PC-9 (cell line): ENCODE measurements at places on chromosomes 7 and 10. TPM values are rescaled to one million over a fixed set of nuclear protein-coding genes. Genes with fewer than 3 reads are reported as not detected.

DNA sequence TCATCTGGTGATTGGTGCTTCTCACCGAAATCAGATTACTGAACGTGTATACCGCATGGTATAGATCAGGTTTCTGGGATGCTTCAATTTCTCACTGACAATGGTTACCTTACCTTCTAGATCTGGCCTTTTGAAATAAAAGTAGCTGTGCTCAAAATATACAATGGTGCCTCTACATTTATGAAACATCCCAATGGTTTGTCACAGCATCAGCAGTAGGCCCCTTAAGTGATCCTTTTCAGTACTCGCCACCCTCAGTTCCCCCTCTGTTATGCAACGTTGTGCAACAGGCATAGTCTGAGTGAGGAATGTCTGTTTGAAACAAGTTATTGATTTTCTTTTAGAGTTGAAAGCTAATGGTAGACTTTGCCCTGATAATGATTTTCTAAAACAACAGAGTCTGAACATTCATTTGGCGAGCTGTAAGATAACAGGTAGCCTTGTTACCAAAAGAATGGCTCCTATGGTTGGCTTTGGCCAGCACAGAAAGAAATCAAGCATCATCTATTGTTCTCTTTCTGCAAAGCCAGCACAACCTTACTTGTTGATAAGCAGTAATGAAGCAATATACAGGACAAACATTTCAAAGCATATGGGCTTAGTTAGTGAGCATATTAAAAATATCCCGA is 693.9 kb downstream of the PARD3 start:
- DNase-seq: no peak

ODAD2 gene
- not detected in 2 replicates for total RNA-seq

- no peak for DNase-seq
These were observed 319.1 kb upstream of the PHYHIPL start for GRCh38 chr10:58857251-58857805.

HABP2 gene
- not detected in 2 replicates for total RNA-seq

GRCh38 chr10:128812000-128812399 is 655.0 kb upstream of the MGMT start:
- no peak for DNase-seq

DNA sequence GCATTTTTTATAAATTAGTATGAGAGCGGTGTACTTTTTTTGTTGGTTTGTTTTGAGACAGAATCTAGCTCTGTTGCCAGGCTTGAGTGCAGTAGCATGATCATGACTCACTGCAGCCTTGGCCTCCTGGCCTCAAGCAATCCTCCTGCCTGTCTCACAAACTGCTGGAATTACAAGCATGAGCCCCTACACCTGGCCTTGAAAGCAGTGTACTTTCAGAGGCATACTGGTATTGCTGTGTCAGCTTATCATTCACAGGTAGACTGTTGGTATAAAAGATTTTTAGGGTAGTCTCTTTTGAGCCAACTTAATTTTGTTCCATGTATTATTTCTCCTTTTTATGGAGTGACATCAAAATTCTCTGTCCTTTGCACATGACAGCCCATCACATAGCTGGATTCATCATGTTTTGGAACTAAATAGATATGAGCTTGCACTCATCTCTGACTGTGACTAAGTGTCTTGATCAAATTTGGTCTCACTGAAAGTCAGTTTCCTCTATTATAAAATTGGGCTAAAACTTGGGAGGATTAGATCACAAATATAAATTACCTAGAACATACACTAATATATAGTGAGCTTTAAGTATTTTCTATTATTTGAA is 12.4 kb downstream of the GNAT3 start:
- DNase-seq: peak; percentile 82

RNF32 gene
- total RNA-seq: 2.2 and 2.7 TPM in 2 replicates

CFAP46 gene
- total RNA-seq: not detected in 2 replicates

NEUROG3 gene
- not detected in 2 replicates for total RNA-seq

DNA sequence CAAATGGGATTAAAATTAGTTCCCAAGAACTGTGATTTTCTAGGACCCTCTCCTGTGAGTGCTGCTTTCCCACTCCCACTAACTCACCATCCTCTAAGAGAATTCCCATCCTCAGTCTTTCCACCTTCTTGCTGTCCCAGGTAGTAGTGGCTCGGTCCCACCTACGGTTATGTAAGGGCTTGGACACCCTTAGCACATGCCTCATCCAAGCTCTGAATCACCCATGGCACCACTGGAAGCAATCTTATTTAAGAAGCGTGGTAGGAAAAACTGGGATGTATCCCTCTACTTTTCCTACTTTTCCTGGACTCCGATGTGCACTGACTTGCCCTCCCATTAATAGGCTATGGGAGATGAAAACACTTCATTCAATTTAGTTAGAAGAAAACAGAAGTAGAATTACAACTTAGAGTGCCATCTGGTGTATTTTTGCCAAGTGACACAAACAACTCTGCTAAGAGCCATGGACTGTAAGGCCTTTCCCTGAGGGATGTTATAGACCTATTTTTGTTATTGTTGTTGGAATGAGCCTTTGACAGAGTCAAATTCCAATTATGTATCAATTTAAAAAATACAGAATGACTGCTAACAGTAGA is 13.7 kb upstream of the ANKRD22 start:
- DNase-seq: no peak

DNA sequence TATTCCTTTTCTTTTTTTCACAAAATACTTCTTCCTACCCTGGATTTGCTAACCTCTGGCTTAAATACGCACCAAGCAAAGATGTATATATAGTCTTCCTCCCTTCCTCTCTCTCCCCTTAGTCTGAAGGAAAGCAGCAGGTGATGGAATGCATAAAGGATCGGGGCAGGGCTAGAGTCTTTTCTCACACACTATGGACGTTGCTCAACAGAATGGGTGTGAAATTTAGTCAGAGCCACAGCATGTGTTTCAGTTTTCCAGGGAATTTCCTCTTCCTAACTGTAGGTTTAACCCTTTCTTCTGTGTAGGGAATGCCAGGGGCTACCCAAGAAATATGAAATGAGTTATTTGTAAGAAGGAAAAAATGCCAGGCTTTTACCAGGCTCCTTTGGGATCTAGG is 71.4 kb upstream of the NFKB2 start:
- no peak for DNase-seq

- no peak for DNase-seq
These were observed 49.4 kb upstream of the KLF6 start for GRCh38 chr10:3834404-3834803.

- peak; percentile 28 for DNase-seq
These were observed 997.3 kb downstream of the LRMDA start for GRCh38 chr10:76428551-76429367.

TMEM225B gene
- 1.5 and 1.8 TPM in 2 replicates for total RNA-seq

- DNase-seq: no peak
These were observed 448.7 kb upstream of the PFKP start for GRCh38 chr10:2618690-2619089.

- DNase-seq: no peak
These were observed 595 bp downstream of the TBL2 start for GRCh38 chr7:73577627-73578341.

DNA sequence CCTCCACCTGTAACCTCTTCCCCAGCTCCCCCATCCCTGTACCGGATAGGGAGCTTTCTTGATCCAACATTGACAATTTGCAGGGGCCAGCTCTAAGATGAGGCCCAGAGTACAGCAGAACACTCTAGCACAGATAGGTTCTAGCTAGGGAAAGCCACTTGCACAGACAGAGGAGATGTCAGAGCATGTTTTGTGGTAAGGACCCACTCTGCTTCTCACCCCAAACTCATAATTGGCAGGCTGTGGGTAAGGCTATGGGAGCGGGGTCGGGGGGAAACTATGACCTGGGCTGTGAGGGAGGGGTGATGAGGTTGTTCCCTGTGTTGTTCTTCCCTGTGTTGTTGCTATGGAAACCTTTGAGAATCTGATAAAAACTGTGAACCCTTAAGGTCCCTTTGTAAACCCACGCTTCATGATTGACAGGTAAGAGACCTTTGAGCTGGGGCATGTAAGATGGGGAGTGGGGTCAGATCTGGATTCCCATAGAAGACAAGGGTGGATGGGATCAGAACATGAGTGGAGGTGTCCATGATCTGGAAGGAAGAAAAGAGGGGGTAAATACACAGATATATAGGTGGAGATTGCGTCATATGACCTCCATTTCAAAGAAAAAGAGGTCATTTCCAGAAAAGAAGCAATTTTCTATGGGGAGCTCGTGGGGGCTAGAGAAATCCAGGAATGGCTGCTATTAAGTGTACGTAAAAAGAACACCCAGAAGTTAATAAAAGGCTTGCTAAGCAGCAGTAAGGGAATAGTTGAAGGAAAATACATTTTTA is 4.0 kb downstream of the CALD1 start:
- DNase-seq: no peak

GRCh38 chr7:140229591-140230515 is 53.1 kb upstream of the KDM7A start:
- no peak for DNase-seq

BPGM gene
- 18.5 and 24.6 TPM in 2 replicates for total RNA-seq

DNA sequence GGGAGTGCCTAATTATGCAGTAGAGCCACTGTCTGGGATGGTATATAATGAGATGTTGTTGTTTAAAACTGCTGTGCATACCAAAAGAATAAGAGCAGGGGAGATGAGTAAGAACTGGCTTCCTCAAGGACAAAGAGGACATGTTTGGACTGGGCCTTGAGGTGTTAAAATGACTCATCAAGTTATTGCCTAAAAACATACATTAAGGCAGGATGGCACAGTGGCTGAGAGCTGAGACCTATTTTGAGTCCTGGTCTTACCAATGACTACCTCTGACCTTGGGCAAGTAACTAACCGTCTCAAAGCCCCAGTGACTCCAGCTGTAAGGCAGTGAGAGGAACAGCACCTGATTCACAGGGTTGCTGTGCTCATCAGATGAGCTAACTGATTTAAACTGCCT is 71.1 kb downstream of the CFAP58 start:
- DNase-seq: no peak

UCMA gene
- not detected in 2 replicates for total RNA-seq

DNA sequence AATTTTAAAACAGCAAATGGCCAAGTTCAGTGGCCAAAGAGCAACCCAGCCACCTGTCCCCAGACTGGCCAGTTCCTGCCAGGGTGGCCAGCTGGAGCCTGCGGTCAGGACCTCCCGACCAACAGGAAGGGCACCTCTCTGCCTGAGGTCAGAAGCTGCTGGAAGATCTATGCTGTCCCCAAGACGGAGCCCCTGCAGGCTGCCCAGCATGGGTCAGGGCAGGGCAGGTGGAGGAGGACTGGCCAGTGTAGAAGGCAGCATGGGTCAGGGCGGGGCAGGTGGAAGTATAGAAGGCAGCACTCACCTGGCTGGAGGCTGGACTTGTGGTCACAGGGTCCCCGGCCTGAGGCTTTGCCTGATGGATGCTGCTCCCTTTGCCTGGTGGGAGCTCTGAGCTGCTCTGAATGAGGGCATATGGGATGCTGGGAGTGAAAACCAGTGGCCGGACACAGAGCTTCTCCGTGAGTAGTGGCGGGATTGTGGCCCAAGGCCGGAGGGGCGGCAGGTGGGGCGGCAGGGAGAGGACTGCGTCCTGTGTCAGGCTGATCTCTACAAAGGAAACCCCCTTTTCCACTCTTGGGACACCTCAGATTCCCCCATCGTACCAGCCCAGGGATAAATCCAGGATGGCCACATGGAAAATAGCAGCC is 229.2 kb downstream of the TCERG1L start:
- DNase-seq: no peak

STEAP2 gene
- 10.1 and 10.4 TPM in 2 replicates for total RNA-seq

DRGX gene
- not detected in 2 replicates for total RNA-seq

DNA sequence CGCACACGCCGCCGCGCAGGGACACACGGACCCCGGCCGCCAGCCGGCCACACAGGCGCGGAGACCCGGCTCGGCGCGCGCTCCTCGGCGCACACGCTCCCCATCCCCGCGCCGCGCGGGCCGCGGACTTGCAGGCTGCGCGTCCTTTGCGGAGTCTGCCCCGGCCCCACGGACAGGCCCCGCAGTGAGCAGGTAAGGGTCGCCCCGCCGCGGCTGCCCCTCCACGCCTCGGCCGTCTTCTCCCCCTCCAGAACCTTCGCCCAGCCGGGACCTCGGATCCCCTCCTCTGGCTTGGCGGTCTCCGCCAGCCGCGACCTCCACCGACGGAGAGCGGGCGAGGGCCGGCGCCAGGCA is 356 bp downstream of the ADCYAP1R1 start:
- no peak for DNase-seq

RNLS gene
- total RNA-seq: not detected in 2 replicates

GRCh38 chr7:21084286-21084685 is 297.6 kb upstream of the SP8 start:
- DNase-seq: no peak

ASB4 gene
- not detected in 2 replicates for total RNA-seq

GRCh38 chr10:95818668-95819067 is 62.7 kb downstream of the ENTPD1 start:
- no peak for DNase-seq

DNA sequence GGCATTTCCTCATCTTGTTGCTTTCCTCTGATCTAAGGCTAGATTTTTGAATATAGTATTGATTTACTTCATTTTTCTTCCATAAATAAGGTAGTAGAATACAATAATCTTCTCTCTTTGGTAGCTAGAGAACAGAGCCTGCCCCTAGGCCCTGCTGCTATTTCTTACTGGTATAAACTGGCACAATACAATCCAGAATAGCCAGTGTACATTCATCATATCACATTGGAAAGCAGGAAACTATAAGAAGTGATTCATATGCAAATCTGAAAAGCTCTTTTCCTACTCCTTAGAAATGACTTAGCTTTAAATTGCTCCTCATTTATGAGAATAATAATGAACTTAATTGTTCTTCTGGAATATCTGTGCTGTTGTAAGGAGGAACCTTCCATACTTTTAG is 100.2 kb downstream of the KCND2 start:
- DNase-seq: no peak

DNA sequence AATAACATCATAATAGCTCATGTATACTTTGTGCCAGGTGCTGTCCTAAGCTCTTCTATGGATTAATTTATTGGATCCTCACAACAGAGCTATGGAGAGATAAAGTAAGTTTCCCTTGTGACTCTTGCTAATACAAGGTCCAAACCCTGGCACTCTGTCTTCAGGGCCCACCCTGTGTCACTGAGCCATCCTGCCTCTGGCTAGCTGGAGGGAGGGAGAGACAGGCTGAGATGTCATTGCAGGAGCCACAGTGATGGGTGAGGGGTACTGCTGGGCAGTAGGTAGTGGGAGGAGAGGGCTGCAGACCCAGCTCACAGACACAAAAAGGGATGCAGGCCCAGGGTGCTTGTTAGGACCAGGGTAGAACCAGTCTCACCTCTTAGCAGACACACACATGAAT is 16.9 kb downstream of the GCK start:
- DNase-seq: no peak

AFAP1L2 gene
- 35.4 and 39.9 TPM in 2 replicates for total RNA-seq

GRCh38 chr7:116231949-116232348 is 21.6 kb downstream of the TES start:
- DNase-seq: no peak

GRCh38 chr10:96978621-96979154 is 146.6 kb downstream of the LCOR start:
- no peak for DNase-seq

DNA sequence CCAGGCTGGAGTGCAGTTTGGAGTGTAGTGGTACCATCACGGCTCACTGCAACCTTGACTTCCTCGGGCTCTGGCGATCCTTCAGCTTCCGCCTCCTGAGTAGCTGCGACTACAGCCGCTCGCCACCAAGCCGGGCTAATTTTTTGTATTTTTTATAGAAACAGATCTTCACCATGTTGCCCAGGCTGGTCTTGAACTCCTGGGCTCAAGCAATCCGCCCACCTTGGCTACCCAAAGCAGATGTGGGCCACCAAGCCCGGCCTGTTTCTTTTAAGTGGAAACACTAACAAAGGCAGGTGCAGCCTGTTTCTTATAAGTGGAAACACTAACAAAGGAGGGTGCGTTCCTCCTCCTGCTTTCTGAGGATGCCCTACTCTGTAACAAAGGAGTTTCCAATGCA is 18.2 kb downstream of the PRF1 start:
- DNase-seq: no peak
